Stimulated activated CD4-positive, alpha-beta T cell treated with anti-CD3 and anti-CD28 coated beads, Interleukin-15, amount 100 ng/mL, for 24 hours (primary cell): ENCODE measurements at places on chromosomes 11 and 22.

GRCh38 chr11:75041263-75041662 is 52.5 kb downstream of the NEU3 start:
- no peak for DNase-seq

DNA sequence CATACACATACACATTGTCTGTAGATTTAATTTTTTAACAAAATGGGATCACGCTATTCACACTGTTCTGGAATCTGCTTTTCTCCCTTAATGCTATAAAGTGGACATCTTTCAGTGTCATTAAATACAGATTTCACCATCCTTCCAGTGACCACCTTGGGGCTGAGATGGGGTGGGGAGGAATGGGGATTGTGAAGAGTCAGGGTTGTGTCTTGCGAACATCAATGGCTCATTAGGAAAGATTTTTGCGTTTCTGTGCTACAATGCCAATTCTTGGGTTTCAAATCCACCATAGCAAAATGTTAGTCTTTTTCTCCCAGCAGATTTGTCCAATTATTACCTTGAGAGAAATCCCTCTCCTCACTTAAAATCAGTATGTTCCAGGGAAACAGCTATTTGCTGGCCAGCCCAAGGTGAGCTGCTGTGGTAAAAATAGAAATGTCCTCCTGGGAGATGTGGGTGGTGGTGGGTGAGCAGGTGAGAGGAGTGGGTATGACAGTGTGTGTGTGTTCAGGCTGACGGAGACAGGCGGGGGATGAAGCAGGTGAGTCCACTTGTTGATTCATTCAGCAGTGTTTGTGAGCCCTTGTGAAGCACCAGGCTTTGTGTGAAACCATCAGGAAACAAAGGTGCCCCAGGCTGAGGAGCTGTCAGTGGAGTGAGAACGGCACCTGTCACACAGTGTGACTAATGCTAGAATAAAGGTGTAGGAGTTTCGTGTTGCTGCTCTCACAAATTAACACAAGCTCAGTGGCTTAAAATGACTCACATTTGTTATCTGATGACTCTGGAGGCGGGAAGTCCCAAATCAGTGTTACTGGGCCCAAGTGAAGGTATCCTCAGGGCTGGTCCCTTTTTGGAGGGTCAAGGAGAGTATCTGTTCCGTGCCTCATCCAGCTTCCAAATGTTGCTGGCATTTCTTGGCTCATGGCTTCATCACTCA is 1.7 kb upstream of the CBX6 start:
- peak; percentile 82 for DNase-seq

DNA sequence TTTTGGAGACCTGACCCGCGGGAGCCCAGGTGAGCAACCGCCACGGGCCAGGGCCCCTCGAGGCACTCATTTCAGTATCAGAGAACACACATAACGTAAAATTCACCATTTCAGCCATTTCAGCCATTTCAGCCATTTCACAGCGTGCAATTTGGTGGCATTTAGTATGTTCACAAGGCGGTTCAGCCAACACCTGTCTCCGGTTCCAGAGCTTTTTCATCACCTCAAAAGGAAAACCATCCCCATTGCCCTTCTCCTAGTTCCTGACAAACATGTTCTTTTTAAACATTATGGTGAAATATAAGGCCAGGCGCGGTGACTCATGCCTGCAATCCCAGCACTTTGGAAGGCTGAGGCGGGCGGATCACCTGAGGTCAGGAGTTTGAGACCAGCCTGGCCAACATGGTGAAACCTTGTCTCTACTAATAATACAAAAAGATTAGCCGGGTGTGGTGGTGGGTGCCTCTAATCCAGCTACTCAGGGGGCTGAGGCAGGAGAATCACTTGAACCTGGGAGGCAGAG is 119.3 kb downstream of the KCNQ1 start:
- DNase-seq, result no peak

DNA sequence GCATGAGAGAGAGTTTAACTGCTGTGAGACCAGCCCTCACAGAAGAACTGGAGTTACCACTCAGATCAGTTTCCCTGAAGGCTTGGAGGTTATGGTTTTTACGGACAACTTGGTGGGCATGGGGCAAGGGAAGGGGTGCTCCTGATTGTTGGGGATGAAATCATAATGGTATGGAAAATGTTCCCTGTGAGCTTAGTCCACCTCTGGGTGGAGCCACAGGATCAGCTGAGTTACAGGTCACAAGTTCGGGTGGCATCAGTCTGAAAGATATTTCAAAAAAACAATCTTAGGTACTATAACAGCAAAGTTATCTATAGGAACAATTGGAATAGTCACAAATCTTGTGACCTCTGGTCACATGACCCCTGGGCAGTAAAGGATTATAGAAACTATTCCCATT is 162.9 kb downstream of the DLG2 start:
- no peak for DNase-seq

DNA sequence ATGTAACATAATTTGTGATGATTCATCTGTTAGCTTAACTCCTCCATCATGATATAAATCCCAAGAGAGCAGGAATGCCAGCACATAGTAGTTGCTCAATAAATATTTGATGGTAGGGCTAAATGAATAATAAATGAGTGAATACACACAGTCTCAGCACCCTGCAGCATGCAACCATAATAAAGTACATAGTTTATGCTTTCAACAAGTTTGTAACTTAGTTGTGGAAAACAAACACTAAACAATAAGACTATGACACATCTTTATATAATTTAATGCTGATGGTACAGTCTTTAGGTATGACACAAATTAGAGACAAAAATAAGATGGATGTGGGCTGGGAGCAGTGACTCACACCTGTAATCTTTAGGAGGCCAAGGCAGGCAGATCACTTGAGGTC is 3.8 kb downstream of the ALKBH8 start:
- peak; percentile 9 for DNase-seq

- no peak for DNase-seq
These were observed 14.3 kb upstream of the ADA2 start for GRCh38 chr22:17233348-17234043.

GRCh38 chr11:108857382-108857781 is 192.5 kb downstream of the DDX10 start:
- no peak for DNase-seq

DNA sequence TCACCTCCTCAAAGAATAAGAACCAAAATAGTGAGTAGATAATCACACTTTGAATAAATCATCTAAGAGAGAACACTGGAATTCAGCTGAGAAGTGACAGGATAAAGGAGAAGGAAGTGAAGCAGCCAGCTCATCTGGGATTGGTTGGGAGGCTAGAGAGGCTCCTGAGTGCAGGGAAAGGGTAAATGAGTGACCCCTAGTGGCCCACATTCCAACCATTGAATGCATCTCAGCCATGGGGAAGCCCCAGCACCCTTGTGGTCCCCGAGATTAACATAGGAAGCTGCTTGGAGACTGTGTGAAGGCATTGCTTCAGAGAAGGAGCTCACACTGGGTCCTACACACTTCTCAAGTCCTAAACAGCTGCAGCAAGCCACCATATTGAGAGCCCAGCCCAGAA is 82.3 kb downstream of the JRKL start:
- peak; percentile 15 for DNase-seq

DNA sequence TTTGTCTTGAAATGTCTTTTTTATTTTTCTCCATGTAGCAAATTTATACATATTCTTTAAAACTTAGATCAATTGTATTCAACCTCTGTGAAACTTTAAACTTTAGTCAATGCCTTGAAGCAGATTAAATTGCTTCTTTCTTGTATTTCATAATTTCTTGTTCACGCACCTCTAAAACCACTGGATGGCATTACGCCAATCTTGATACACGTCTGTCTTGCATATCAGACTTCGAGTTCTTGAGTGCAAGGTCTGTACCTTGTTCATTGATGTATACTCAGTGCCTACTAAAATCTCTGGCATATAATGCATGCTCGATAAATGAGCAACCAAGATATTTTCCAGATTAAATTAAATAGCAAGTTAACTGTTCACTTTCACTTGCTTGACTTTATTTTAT is 236.8 kb downstream of the CASP12 start:
- DNase-seq, result no peak

DNA sequence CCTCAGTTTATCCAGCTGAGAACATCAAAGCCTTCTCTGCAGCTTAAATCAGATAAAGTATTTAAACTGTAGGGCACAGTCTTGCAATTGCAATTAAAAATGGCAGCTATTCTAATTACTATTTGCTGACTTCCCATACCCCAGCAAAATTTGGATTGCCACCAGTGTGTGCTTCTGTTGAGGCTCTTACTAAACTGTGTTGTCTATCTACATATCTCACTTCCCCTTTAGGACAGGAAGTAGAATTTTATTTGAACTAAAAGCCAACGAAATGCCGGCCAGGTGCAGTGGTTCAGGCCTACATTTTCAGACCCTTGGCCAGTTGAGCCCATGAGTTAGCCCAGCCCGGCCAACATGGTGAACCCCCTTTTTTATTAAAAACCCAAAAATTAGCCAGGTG is 7.1 kb downstream of the SAA4 start:
- no peak for DNase-seq

DNA sequence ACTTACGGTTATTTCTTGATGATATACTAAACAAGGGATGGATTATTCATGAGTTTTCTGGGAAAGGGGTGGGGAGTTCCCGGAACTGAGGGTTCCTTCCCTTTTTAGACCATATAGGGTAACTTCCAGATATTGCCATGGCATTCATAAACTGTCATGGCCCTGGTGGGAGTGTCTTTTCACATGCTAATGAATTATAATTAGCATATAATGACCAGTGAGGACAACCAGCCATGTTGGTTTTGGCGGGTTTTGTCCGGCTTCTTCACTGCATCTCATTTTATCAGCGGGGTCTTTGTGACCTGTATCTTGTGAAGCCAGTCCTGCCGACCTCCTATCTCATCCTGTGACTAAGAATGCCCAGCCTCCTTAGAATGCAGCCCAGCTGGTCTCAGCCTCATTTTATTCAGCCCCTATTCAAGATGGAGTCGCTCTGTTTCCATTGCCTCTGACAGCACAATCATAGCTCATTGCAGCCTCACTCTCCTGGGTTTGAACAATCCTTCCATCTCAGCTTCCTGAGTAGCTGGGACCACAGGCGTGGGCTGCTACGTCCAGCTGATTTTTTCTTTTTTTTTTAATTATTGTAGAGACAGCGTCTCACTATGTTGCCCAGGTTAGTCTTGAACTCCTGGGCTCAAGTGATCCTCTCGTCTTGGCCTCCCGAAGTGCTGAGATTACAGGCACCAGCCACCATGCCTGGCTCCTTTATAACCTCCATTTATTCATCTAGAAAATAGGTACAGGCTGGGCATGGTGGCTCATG is 52.6 kb upstream of the EMID1 start:
- no peak for DNase-seq

- DNase-seq, result peak; percentile 55
These were observed 41.8 kb downstream of the TXN2 start for GRCh38 chr22:36439481-36440271.

GRCh38 chr22:24506802-24507438 is 11.8 kb downstream of the UPB1 start:
- no peak for DNase-seq

GRCh38 chr11:69839516-69839915 is 20.3 kb upstream of the FGF3 start:
- no peak for DNase-seq

- DNase-seq, result peak; percentile 86
These were observed 18.0 kb downstream of the CREB3L1 start for GRCh38 chr11:46295312-46296058.

DNA sequence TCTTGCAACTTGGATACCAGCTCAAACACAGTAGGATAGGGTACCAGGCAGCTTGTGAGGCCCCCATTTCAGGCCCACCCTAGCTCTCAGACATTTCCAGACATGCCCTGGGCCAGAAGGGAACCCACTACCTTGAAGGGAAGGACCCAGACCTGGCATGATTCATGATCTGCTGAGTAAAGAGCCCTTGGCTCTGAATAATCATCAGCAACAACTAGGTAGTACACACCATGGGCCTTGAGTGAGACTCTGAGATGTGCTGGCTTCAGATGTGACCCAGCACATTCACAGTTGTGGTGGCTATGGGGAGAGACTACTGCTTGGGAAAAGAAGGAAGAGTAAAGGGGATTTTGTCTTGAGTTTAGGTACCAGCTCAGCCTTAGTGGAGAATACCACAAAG is 23.6 kb downstream of the JRKL start:
- no peak for DNase-seq

DNA sequence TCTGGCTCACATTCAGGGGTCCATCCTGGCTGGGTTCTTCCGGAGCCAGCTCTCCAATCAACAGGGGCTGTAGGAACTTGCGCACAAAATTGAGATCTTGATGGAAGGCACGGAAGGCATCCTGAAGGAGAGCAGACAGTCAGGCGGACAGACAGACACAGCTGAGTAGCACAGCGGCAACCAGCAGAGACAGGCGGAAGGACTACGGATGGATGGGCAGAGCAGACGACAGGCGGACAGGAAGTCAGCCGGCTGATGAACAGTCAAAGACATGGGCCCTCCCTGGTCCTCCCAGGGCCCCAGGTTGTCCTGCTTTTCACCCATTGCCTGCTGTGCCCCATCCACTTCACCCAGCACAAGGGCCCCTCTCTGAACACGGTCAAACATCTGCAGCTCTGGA is 11.3 kb downstream of the FADS3 start:
- DNase-seq, result no peak

DNA sequence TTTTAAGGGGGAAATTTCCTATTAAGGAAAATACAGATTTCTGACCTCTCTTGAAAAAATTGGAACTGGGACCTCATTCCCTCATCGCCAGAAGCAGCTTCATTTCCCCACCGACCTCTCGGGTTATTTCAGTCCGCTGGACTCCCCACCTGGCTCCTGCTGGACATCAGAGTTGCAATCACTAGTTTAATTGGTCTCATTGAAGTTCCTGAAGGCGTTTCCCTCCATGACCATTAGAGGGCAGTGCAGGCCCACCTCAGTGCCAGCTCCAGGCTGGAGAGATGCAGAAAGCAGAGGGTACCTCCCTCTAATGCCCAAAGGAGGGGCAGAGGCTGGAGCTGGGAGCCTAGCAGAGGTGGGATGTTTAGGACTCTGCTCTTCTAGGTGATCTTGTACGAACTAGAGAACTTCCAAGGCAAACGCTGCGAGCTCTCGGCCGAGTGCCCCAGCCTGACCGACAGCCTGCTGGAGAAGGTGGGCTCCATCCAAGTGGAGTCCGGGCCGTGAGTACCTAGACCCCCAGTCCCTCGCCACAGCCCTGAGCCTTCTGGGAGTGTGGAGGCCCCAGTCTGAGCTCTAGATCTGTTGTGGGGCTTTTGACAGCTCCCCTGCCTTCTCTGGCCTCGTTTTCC is 2.7 kb downstream of the CRYBB3 start:
- peak; percentile 68 for DNase-seq

GRCh38 chr11:124740277-124740882 is 638 bp downstream of the NRGN start:
- peak; percentile 78 for DNase-seq

- no peak for DNase-seq
These were observed 323.6 kb upstream of the SYN3 start for GRCh38 chr22:33381531-33382406.

GRCh38 chr22:44187652-44188230 is 7.0 kb downstream of the PARVG start:
- DNase-seq, result no peak

GRCh38 chr11:798093-798713 is at the start of gene SLC25A22:
SLC25A22 (minus strand) TSS chr11:798281; CDS start chr11:795006, 3,275 bp downstream.
- peak; percentile 91 for DNase-seq

- no peak for DNase-seq
These were observed 264.3 kb downstream of the MIAT start for GRCh38 chr22:26921726-26922125.

GRCh38 chr22:37186997-37187522 is 987 bp downstream of the C1QTNF6 start:
- no peak for DNase-seq
